ENCODE measurements at places on chromosomes 16 and 17. TPM values are rescaled to one million over a fixed set of nuclear protein-coding genes. Genes with fewer than 3 reads are reported as not detected.

- DNase-seq = no peak
Observed at GRCh38 chr17:82382933-82383255, 11.3 kb downstream of the UTS2R start.

KCNJ18 gene
- not detected for total RNA-seq

- no peak for DNase-seq
Observed at GRCh38 chr17:56739376-56739775, 94.3 kb downstream of the C17orf67 start.

DNA sequence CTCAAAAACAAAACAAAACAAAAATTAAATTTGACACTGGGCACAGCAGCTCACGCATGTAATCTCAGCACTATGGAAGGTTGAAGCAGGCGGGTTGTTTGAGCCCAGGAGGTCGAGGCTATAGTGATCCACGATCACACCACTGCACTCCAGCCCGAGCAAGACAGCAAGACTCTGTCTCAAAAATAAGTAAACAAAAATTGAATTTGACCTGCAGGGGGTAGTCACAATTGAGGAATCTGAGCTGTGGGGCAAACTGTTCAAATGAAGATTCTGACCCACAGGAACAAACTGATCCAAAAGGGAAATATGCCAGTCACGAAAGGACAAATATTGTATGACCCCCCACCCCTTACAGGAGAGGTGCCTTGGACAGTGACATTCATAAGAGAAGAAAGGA, 29.8 kb downstream of the ANKRD11 start:
- DNase-seq = no peak

MT1H gene
- not detected for total RNA-seq

- DNase-seq = no peak
Observed at GRCh38 chr16:71954699-71955195, 45.5 kb downstream of the PKD1L3 start.

DNA sequence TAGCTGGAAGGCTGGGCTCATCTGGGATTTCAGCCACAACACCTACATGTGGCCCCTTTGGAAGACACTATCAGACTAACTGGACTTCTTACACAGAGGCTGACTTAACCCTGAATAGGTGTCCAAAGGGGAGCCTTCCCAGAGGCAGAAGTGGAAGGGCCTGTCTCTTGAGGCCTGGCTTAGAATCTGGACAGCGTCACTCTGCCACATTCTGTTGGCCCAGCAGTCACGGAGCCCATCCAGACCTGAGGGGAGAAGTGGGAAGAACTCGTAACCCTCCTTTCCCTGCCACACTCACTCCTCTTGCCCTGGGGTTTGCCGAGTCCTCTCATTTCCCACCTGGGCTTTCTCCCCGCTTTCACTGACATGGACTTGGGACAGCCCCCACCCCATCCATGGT, 170.5 kb downstream of the C16orf95 start:
- DNase-seq = no peak

DNA sequence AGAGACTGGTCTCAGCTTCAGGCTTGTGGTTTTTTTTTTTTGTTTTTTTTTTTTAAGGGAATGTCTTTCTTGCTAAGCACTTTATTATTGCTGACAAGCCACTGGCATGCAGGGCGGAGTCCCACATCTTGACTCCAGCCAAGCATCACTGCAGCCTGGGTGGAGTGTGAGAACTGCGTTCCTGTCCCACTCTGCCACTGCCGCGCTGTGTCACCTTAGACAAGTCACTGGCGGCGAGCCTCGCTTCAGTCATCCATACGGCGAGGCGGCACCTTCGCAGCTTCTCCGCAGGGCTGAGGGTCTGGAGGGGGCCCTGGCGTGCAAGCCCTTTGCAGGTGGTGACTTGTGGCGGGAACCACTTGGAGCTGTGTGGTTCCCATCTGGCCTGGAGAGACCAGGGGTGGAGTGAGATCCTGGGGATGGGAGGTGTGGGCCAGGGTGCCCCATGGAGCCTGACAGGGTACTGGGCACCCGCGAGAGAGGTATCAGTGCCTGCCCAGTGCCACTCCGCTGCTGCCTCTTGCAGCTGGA, 99.1 kb upstream of the CIBAR2 start:
- no peak for DNase-seq

Data from occipital lobe (tissue), 3 donors.